ENCODE measurements at places on chromosomes 5 and 9.

DNA sequence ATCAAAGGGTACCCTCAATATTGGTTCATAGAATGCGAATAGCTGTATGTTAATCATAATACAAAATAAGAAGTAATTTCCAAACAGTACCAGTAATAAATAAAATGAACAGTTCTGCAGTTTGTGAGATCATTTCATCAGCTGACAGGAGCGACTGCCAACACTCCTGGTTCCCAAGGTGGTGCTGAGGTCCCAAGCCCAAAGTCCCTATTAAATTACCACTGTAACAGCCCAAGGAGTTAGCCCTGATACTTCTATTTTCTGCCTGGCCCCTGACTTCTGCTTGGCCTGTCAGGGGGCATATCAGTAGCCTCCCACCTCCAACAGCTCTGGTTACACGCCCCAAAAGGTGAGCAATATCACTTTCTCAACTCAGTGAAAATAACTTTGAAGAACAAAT is 47.1 kb downstream of the ANKH start:
- DNase-seq = no peak

DNA sequence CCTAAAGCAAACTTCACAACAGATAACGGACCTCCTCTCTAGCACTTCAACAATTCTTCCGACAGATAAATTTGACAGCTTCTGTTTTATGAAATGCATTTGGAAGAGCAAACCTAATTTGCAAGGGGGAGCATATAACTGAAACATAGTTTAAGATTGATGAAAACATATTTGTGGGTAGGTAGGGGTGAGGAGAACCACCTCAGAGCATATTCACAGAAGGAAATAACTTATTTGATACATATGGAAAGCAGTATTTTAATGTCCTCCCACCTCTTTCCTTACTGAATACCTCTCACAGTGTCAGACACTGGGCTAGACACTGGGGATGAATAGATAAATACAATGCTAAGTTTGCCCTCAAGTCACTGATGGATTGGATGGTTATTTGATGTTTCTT is 384.8 kb downstream of the MAT2B start:
- no peak for DNase-seq

DNA sequence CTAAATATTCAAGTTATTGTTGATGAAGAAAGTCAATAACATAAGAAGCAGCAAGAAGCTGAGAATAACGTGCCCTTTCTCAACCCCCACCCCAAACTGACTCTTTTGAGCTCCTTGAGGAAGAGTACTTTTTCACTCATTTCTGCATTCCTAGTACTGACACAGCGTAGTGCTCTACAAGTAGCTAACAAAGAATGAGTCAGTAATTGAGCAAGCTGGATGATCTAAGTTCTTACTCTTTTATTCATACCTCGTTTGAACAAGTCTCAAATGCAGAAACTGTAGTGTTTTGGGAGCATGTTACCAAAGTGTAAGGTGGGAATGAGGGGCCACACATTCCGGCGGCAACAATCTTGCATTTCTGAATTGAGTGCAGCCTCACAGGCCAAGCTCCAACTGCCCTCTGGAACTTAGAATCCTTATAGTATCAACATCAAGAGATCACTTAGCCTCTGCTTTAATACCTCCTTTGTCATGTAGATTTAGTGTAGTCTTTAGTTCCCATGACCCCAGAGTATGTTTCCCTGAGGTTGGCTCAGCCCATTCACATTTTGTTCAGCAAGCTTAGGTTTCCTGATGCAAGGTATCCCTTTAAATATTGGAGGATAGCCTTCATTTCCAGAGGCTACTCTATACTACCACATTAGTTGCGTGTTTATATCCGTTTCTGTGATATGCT is 152.0 kb downstream of the PRR16 start:
- DNase-seq = no peak

- no peak for DNase-seq
Measured at GRCh38 chr9:13228431-13228830, 51.1 kb downstream of the MPDZ start.

- DNase-seq = no peak
Measured at GRCh38 chr5:133289686-133290367, 238.0 kb downstream of the HSPA4 start.

GRCh38 chr5:76524868-76525267 is 98.3 kb downstream of the F2RL2 start:
- no peak for DNase-seq

DNA sequence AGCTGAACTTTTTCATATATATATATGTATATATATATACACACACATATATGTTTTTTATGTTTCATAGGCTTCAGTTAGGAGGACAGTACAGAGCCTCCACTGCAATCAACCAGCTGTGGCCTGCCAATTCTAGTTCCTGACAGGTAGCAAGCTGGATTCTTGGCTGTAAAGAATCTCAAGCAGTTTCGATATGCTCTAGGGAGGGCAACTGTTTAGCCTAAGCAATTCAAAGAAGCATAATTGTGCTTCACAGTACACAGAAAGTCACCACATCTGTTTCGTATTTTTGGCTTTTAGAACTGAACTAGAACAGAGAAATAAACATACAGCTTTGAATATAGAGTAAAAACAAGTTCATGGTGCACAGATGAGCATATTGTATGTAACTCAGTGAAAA is 152.4 kb upstream of the ARRDC3 start:
- no peak for DNase-seq

- no peak for DNase-seq
Measured at GRCh38 chr9:120904978-120905301, 21.7 kb downstream of the TRAF1 start.

GRCh38 chr9:130766927-130767307 is 68.1 kb upstream of the ABL1 start:
- no peak for DNase-seq

DNA sequence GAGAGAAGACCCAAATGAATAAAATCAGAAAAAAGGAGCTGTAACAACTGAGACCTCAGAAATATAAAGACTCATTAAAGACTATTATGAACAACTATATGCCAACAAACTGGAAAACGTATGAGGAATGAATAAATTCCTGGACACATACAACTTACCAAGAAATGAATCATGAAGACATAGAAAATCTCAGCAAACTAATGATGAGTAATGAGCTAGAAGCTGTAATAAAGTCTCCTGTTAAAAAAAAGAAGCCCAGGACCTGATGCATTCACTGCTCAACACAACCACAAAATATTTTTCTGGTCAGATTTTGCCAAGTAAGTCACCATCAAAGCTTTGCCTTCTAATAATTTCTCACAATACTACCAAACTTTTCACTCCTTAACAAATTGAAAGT is 666.7 kb downstream of the LRRC70 start:
- DNase-seq = no peak

- no peak for DNase-seq
Measured at GRCh38 chr5:58484505-58484904, 6.7 kb upstream of the GAPT start.

DNA sequence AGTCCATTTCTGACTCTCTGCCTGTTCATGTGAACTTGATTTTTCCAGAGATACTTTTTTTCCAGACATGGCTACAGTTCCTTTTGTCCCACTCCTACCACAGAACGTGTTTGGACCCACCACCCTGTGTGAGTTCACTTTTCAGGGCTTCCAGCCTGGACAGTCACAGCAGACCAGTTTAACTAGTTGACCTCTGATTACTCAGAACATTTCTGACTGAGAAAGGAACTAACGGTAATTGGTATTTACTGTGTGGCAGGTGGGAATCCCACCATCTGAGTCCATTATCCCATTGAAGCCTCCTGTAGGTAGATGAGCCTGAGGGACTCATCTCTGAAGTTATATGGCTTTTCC is 210.1 kb downstream of the GOLPH3 start:
- DNase-seq = no peak

DNA sequence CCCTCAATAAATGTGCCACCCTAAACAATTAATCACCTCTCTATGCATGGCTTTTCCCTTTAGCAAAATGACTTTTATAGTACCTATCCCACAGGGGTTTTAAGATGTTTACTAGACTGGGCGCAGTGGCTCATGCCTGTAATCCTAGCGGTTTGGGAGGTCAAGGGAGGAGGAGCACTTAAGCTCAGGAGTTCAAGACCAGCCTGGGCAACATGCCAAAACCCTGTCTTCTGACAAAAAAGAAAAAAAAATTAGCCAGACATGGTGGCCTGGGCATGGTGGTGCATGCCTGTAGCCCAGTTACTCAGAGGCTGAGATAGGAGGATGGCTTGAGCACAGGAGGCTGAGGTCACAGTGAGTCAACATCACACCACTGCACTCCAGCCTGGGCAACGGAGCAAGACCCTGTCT is 13.5 kb downstream of the SH3TC2 start:
- no peak for DNase-seq

- DNase-seq = no peak
Measured at GRCh38 chr5:50606179-50606578, 60.3 kb upstream of the PARP8 start.

GRCh38 chr9:127074561-127075548 is 47.6 kb downstream of the ANGPTL2 start:
- no peak for DNase-seq

- DNase-seq = no peak
Measured at GRCh38 chr5:77972469-77973252, 196.5 kb upstream of the TBCA start.

GRCh38 chr5:852431-853401 is 1.9 kb upstream of the ZDHHC11 start:
- no peak for DNase-seq

DNA sequence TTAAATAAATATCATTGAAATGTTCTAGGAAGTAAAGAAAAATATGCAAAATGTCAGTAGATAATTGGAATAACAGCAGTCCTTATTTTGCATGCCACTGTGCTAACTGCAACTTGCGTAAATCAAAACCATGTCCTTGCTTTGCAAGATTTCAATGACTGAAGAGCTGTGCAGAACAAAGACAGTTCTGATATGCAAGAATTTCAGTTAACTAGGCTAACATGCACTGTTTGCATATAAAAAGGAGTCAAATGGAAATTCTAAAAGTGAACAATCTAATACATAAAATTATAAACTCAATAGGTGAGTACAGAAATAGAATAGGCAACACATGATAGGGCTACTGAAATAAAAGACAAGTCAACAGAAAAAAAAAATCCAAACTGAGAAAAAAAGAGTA is 1844.6 kb upstream of the NUDT12 start:
- no peak for DNase-seq

GRCh38 chr9:19577411-19577810 is 168.6 kb downstream of the ACER2 start:
- DNase-seq = no peak

- no peak for DNase-seq
Measured at GRCh38 chr9:118038713-118039112, 334.5 kb downstream of the TLR4 start.

- DNase-seq = no peak
Measured at GRCh38 chr5:137794863-137795262, 40.7 kb upstream of the HNRNPA0 start.

- no peak for DNase-seq
Measured at GRCh38 chr5:140338908-140339307, 7.5 kb downstream of the HBEGF start.

GRCh38 chr9:115691693-115692092 is 461.9 kb upstream of the PAPPA start:
- DNase-seq = no peak

- DNase-seq = no peak
Measured at GRCh38 chr5:143567583-143568504, 164.4 kb upstream of the NR3C1 start.

DNA sequence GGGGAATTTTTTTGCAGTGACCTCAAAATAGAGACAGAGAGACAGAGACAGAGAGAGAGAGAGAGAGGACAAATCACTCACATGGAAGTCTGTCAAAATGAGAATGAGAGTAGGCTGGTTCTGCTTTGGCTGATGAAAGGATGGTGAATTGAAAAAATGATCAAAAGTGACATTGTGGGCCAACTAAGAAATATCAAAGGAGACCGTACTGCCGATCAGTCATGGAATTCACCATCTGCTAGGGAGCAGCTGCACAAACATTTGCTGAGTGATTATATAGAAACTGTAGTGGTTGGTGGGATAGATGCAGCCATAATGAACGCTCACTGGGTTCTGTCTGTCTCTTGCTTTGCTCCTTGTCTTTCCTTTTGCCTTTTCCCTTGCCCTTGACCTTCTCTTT is 476.6 kb upstream of the SGCD start:
- no peak for DNase-seq

DNA sequence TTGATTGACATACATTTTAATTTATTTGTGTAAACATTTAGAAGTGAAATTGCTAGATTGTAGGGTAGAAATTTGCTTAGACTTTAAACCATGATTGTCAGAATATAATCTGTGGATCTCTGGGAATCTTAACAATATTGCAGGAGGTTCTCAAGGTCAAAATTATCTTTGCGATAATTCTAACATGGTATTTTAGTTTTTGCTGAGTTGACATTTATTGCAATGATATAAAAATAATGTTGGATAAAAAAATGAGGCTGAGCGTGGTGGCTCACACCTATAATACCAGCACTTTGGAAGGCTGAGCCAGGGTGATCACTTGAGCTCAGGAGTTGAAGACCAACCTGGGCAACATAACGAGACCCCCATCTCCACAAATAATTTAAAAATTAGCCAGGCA is 70.3 kb upstream of the SGCD start:
- DNase-seq = no peak

DNA sequence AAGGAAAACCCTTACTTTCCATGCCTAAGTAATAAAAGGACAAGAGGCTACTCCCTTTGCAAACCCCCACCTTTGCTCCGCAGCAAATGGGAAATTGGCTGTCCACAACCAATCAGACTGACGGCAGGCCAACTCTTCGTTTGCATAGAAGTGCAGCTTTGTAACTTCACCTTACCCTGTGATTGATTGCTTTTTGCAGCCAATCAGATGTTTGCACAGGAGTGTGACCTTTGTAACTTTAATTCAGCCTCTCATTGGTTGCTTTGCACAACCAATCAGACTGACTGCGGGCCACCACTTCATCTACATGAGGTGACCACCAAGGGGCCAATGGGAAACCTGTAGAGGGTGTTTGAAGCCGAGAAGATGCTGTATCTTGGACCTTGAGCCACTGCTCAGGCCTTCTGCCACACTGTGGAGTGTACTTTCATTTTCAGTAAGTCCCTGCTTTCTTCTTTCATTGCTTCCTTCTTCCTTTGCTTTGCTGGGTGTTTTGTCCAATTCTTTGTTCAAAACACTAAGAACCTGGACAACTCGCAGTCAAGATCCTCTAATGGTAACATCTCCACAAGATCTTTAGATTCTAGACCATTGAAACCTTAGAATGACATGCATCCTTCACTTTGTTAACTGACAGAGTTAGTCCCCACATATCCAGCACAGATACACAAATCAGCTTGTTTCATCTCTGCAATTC is 51.3 kb upstream of the FREM1 start:
- no peak for DNase-seq
